ENCODE measurements at places on chromosomes 11 and 22. TPM values are rescaled to one million over a fixed set of nuclear protein-coding genes. Genes with fewer than 3 reads are reported as not detected.

SLCO2B1 gene
- 16.9 TPM for total RNA-seq

GLYATL2 gene
- 3.4 TPM for total RNA-seq

GVQW3 gene
- 31.6 TPM for total RNA-seq

POU2AF3 gene
- 0.94 TPM for total RNA-seq

OR52L1 gene
- not detected for total RNA-seq

OR56A1 gene
- 0.31 TPM for total RNA-seq

VWA5A gene
- total RNA-seq: 4.1 TPM

CFAP300 gene
- total RNA-seq: 2.5 TPM

MUC5B gene
- total RNA-seq: not detected

FAM83F gene
- 0.63 TPM for total RNA-seq

OR51B6 gene
- total RNA-seq: not detected

BBOX1 gene
- 3.1 TPM for total RNA-seq

FDXACB1 gene
- 8.1 TPM for total RNA-seq
